ENCODE measurements at places on chromosomes 12 and 14.

GRCh38 chr14:75460394-75460793 lies 32.6 kb downstream of the JDP2 start:
- no peak for DNase-seq

GRCh38 chr12:10722905-10723746 lies at the start of gene YBX3:
TSS of gene YBX3 (minus strand) at chr12:10723323. CDS start at chr12:10723111, 212 bp downstream.
- DNase-seq: peak; percentile 9

DNA sequence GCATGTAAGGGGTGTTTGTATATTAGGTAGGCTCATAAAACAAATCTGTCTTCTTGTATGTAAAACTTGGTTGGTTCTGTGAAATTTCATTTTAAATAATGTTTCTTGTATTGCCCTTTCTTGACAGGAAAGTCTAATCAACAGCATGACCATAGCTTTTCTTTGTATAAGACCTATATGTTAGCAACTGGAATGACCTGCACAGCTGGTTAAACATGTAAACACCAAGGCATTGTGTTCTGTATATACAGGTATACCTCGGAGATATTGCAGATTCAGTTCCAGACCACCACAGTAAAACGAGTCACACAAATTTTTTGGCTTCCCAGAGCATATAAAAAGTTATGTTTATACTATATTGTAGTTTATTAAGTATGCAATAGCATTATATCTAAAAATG lies 183.6 kb downstream of the ERC1 start:
- DNase-seq: no peak

DNA sequence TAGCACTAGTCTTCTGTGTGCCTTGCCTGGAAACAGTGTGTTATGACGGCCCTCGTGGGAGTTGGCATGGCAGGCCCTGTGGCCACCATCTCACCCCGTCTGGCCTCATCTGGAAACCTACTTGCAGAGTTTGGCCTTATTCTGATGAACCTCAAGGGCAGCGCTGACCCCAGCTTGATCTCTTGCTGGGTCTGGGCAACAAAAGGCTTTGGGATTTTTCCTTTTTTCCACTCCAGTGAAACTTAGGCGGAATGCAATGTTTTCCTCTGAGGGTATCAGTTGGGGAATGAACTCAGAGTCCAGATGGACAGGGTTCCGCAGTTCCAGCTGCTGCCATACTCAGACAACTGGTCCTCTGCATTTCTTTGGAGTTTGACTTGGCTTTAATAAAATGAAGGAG lies 15.9 kb downstream of the CACNA1C start:
- no peak for DNase-seq

DNA sequence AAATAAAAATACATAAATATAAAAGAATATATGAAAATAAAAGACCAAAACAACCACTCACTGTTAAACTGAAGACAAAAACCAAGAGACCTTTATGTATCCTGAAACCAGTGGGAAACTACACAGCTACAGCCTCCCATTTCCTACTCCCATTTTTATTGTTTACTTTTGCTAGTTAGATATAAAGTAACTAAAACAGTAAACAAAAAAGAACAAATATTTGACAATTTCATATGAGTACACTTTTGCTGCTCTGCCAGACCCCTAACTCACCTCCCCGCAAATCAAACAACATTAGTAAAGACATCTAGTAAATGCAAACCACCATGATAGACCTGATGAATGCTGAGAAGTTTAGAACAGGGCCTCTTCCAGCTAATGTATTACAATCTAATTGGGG lies 97.1 kb downstream of the BCL2L14 start:
- no peak for DNase-seq

DNA sequence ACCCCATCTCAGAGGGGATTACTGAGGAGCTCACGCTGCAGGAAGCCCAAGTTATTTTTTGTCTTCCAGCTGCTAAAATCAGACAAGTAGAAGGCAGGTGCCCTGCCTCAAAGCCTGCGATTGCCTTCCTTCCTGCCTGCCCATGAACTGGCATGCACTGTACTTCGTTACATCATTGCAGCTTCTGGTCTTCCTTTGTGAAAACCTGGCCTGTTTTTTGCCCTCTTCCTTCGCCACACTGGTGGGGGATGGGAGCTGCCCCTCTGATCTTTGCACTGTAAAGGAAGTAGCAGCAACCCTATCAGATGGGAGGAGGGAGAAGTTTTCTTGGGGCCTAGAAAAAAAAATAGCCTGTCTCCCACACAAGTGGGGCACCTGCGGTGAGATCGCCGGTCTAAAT lies 1098.7 kb downstream of the BCL11B start:
- DNase-seq: no peak

GRCh38 chr14:62462988-62463387 lies 582.3 kb downstream of the KCNH5 start:
- no peak for DNase-seq

GRCh38 chr12:43226151-43226550 lies 325.9 kb downstream of the ADAMTS20 start:
- no peak for DNase-seq

Measured in stimulated activated CD8-positive, alpha-beta memory T cell treated with anti-CD3 and anti-CD28 coated beads, Interleukin-4, amount 100 ng/mL, for 1 hour (primary cell).